Heart right ventricle (tissue), 16 donors: ENCODE measurements at places on chromosomes 1 and 21. TPM values are rescaled to one million over a fixed set of nuclear protein-coding genes. Genes with fewer than 3 reads are reported as not detected.
A peak's percentile ranks its signal among the peaks of the same experiment; 100 is the strongest.

- no peak for DNase-seq
- peak overlapping the region; percentile 94 for H3K27ac ChIP-seq
- H3K4me3 ChIP-seq: peak overlapping the region; percentile 94
- H3K36me3 ChIP-seq: peaks cover 4% of the 10 kb centered on the region
- peaks cover 46% of the 10 kb centered on the region for H3K4me1 ChIP-seq
These were observed 598 bp upstream of the ADIPOR1 start for GRCh38 chr1:202958544-202959275.

- no peaks in the 10 kb centered on the region for H3K36me3 ChIP-seq
- H3K4me1 ChIP-seq: no peaks in the 10 kb centered on the region
- no peak for DNase-seq
- no peak overlapping the region for H3K27ac ChIP-seq
- H3K4me3 ChIP-seq: no peak overlapping the region
These were observed 22.5 kb downstream of the ZNF670 start for GRCh38 chr1:247056071-247056470.

- H3K27ac ChIP-seq: peak overlapping the region; percentile 15
- no peak for DNase-seq
- no peaks in the 10 kb centered on the region for H3K27me3 ChIP-seq
- H3K4me1 ChIP-seq: peaks cover 7% of the 10 kb centered on the region
- no peak overlapping the region for H3K4me3 ChIP-seq
These were observed 27.6 kb upstream of the KCNE2 start for GRCh38 chr21:34336245-34336644.

GRCh38 chr1:109133815-109134214, 19.9 kb downstream of the ELAPOR1 start:
- H3K27me3 ChIP-seq: no peaks in the 10 kb centered on the region
- peak; percentile 60 for DNase-seq
- H3K36me3 ChIP-seq: no peaks in the 10 kb centered on the region

DNA sequence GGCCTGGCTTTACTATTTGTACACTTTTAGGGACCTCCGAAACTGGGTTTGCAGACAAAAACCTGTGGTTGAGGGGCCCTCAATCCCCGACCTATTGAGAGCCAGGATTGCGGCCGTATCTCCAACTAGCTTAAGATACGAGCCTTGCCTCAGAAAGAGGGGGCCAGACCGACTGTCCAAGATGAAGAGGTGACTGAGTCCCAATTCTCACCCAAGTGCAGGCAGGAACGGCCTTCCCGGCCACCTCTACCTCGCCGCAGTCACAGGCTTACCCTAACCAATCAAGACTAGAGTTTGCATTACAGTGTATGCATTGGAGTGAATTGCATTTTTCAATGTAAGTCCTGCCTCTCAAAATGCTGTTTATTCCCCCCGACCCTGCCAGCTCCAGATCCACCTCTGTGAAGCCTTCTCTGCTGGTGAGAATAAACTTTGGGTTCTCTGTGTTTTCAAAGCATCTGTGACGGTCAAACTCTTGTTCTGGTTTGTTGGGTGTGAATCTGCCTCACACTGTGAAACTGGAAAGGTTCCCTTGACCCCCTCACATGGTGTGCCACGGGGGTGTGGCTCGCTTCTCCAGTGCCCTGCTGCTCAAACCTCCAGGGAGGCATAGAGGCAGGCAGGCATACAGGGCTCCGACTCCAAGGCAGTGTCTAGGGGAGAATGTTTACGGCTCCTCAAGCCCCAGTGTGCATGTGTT, 62.2 kb upstream of the WLS start:
- no peak for DNase-seq
- H3K27ac ChIP-seq: no peak overlapping the region
- H3K4me1 ChIP-seq: peaks cover 19% of the 10 kb centered on the region
- no peak overlapping the region for H3K4me3 ChIP-seq
- no peaks in the 10 kb centered on the region for H3K36me3 ChIP-seq
- no peaks in the 10 kb centered on the region for H3K27me3 ChIP-seq

GRCh38 chr1:32984455-32985171, 20.0 kb upstream of the RNF19B start:
- no peaks in the 10 kb centered on the region for H3K27me3 ChIP-seq
- no peak overlapping the region for H3K4me3 ChIP-seq
- DNase-seq: no peak
- H3K4me1 ChIP-seq: peaks cover 45% of the 10 kb centered on the region
- no peaks in the 10 kb centered on the region for H3K36me3 ChIP-seq

GRCh38 chr21:32940079-32941014, 85.4 kb upstream of the OLIG2 start:
- H3K36me3 ChIP-seq: no peaks in the 10 kb centered on the region
- no peaks in the 10 kb centered on the region for H3K4me1 ChIP-seq
- H3K4me3 ChIP-seq: no peak overlapping the region
- peak; percentile 40 for DNase-seq

DNA sequence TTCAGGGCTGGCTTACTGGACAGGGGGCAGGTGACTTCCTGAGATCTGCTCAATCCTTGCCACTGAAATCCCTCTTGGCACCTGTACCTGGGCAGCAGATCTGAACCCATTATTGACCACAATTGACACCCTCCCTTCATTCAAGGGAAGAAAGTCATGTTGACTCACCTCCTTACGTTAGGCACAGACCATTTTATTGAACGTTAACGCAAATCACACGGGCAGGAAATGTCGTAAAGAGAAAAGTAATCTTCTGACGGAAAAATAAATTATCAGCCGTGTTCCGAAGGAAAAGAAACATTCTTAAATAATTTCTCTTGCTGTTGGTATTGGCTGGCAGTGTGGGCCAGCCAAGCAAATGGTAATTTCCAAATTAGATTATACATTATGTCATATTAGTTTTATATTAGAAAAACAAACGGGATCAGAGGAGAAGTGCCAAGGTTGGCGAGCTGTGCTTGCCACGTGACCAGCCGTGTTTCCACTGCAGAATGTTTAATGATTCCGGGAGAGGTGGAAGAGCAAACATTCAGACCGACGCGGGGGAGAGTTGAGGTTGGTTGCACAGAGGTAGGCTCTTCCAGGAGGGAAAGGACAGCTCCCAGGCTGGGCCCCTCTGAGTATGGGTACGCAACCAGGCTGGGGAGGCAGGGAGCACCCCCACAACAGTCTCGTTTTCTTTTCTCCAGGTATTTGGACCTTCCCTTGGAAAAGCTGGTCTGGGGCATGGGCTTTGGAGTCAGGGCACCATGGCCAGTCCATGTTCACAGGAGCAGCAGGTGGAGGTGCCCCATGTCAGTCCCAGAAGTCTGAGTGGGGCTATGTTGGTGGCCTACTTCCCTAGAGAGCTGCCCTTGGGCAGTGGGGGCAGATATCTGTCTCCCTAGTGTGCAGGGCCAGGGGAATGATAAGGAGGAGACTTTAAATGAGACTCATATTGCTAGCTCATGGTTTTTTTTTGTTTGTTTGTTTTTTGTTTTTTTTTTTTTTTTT, 121.1 kb downstream of the FOXD2 start:
- H3K27ac ChIP-seq: no peak overlapping the region
- H3K36me3 ChIP-seq: no peaks in the 10 kb centered on the region
- peaks cover 7% of the 10 kb centered on the region for H3K4me1 ChIP-seq

The PRAMEF5 gene
- not detected for polyA plus RNA-seq

The FAM110D gene
- polyA plus RNA-seq: 6.1 TPM

The RIPPLY3 gene
- polyA plus RNA-seq: 0.03 TPM

The RPTN gene
- polyA plus RNA-seq: not detected
